CD14-positive monocyte (primary cell): ENCODE measurements at places on chromosomes 16 and 17. TPM values are rescaled to one million over a fixed set of nuclear protein-coding genes. Genes with fewer than 3 reads are reported as not detected.

The GPR139 gene
- not detected in 2 replicates for polyA plus RNA-seq

- DNase-seq = no peak
- no peak overlapping the region for H3K27ac ChIP-seq
- H3K4me1 ChIP-seq = no peaks in the 10 kb centered on the region
- H3K36me3 ChIP-seq = peaks cover 83% of the 10 kb centered on the region
These were observed 20.5 kb upstream of the PABPN1L start for GRCh38 chr16:88886845-88887521.

DNA sequence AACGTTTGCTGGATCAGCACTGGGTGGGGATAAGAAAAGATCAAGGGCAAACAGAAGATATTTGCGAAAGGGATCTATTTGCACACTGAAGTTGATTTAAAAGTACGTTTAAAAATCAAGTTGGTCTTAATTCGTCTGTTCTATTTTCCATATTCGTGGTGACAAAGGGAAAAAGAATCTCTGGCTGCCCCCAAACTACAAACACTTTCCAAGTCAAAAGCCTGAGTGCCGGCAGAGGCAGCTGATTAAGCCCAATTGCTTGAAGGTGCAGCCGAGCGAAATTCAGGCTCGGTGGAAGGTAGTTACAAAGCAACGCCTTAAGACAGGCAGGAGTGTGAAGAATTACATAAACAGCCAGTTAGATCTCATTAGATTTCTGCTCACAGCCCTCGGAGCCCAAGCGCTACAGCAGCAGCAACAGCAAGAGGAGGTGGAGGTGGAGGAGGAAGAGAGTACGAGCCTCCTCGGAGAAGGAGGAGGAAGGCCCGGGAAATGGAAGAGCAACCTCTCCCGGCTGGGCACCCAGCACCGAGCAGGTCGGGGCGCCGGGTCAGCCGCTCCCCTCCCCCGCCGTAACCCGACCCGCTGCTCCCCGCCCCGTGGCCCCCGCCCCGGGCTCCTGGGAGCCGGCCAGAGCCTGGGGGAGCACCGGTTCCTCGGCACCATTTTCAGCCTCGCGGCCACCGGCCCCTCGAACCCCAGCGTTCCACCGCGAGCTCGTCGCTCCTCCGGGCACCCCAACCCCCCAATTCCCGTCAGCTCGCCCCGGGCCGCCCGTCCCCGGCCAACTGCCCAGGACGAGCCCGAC, 890 bp downstream of the TOB1 start:
- H3K27ac ChIP-seq = peak overlapping the region; percentile 64
- no peaks in the 10 kb centered on the region for H3K27me3 ChIP-seq
- peak; percentile 40 for DNase-seq

DNA sequence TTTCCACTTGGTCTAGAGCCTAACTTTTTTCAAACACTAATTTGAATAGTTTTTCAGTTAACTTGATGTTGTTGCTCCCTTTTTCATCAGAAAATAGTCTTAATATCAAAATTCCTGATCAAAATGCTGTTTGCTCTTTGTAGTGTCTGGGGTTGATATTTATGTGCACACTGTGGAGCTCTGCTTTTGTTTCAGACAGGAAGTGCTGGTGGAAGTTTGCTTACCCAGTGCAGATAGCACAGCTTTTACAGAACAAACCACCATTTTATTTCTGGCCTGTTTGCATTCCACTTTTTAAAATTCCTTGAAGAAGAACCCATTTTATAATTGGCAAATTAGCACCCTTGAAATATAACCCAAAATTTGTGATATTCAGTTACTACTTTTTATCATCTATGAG, 125.4 kb downstream of the MRTFB start:
- no peaks in the 10 kb centered on the region for H3K27me3 ChIP-seq
- peak overlapping the region; percentile 37 for H3K27ac ChIP-seq
- no peak overlapping the region for H3K4me3 ChIP-seq
- H3K36me3 ChIP-seq = no peaks in the 10 kb centered on the region
- H3K4me1 ChIP-seq = peaks cover 35% of the 10 kb centered on the region
- no peak for DNase-seq

- H3K36me3 ChIP-seq = peaks cover 5% of the 10 kb centered on the region
- no peak overlapping the region for H3K4me3 ChIP-seq
- H3K4me1 ChIP-seq = peaks cover 13% of the 10 kb centered on the region
- DNase-seq = no peak
- H3K27ac ChIP-seq = no peak overlapping the region
These were observed 47.4 kb upstream of the ATF7IP2 start for GRCh38 chr16:10338426-10338825.

DNA sequence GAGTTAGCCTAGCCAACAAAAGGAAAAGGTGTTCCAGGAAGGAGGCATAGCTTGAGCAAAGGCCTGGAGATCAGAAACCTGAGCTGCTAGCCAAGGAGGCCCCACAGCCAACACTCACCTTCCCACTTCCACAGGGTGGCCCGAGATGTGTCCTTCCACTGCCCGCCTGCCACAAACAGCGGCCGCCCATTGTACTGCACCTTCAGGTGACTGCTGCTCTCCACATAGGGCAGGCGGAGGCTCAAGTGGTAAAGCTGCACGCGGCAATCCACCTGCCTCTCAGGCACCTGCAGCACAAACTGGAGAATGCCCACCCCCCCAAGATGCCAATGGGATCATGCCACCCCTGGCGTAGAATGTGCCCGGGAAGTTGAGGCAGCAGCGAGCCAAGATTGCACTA, 111.5 kb downstream of the RMI2 start:
- no peaks in the 10 kb centered on the region for H3K27me3 ChIP-seq
- no peak overlapping the region for H3K27ac ChIP-seq
- H3K4me1 ChIP-seq = no peaks in the 10 kb centered on the region
- H3K4me3 ChIP-seq = no peak overlapping the region

GRCh38 chr17:34633351-34633750, 54.0 kb downstream of the TMEM132E start:
- no peak for DNase-seq
- no peak overlapping the region for H3K4me3 ChIP-seq
- peaks cover 3% of the 10 kb centered on the region for H3K4me1 ChIP-seq
- H3K27ac ChIP-seq = no peak overlapping the region

DNA sequence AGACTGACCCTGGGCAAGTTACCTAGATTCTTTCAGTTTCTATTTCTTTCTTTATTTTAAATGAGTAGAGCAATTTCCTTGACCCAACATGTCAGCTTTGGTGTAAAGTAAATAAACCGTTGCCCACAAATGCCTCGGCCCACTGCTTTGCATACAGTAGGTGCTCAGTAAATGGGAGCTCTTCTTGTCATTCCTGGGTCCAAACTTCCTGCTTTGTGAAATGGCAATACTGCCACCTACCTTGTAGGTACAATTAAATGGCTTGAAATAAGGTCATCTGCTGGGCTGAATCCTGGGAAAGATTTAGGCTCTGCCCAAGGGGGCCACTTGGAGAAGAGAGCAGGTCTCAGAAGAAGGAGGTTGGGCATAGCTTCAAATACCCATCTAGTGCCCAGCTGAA, 253.0 kb downstream of the HS3ST3B1 start:
- H3K4me3 ChIP-seq = no peak overlapping the region
- no peaks in the 10 kb centered on the region for H3K27me3 ChIP-seq
- H3K4me1 ChIP-seq = peaks cover 2% of the 10 kb centered on the region
- no peak overlapping the region for H3K27ac ChIP-seq
- H3K36me3 ChIP-seq = no peaks in the 10 kb centered on the region

GRCh38 chr17:75404223-75404730, 1.2 kb downstream of the GRB2 start:
- no peaks in the 10 kb centered on the region for H3K36me3 ChIP-seq
- H3K4me3 ChIP-seq = peak overlapping the region; percentile 88
- peak overlapping the region; percentile 95 for H3K27ac ChIP-seq
